CD4-positive, alpha-beta T cell treated with Interleukin-15 for 1 hour (primary cell): ENCODE measurements at places on chromosomes 7 and 10.

DNA sequence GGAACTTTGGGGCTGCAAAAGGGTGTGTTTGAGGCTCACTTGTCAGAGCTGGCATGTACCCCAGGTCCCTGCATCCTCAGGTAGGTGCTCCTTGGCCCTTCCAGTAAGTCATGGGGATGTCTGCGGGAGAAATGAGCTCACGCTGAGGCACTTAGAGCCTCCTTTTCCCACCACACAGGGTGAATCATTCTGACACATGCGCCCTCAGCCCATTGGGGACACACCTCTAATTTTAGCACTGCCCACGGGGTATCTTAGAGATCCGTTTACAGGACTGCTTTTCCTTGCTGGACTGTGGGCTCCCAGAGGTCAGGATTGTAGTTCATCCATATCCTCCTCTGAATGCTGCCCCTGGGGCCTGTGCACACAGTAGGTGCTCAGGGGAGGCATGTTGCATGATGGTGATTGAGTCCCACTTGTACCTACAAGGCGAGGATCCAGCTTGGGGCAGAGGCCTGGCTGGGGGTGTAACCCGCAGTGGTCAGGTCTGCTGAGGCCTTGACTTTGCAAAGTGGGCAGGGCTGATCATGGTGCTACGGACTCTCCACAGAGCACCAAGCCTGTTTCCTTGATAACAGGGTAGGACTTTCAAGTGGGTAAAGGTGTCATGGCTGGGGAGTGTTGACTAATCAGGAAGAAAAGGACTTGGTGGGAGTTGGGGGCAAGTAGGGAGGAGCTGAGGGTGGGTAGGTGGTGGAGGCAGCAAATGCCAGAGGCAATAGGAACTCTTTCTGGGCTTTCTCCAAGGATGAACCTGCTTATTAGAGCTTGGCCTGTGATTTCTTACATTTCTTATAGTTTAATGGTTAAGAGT is 5.8 kb downstream of the TSPAN15 start:
- DNase-seq, result no peak

- DNase-seq, result peak; percentile 45
Observed at GRCh38 chr10:43128958-43129706, 9.1 kb upstream of the CSGALNACT2 start.

GRCh38 chr10:132689721-132690360 is 96.1 kb downstream of the NKX6-2 start:
- peak; percentile 9 for DNase-seq

- DNase-seq, result no peak
Observed at GRCh38 chr7:4800926-4801838, 25.8 kb downstream of the AP5Z1 start.

DNA sequence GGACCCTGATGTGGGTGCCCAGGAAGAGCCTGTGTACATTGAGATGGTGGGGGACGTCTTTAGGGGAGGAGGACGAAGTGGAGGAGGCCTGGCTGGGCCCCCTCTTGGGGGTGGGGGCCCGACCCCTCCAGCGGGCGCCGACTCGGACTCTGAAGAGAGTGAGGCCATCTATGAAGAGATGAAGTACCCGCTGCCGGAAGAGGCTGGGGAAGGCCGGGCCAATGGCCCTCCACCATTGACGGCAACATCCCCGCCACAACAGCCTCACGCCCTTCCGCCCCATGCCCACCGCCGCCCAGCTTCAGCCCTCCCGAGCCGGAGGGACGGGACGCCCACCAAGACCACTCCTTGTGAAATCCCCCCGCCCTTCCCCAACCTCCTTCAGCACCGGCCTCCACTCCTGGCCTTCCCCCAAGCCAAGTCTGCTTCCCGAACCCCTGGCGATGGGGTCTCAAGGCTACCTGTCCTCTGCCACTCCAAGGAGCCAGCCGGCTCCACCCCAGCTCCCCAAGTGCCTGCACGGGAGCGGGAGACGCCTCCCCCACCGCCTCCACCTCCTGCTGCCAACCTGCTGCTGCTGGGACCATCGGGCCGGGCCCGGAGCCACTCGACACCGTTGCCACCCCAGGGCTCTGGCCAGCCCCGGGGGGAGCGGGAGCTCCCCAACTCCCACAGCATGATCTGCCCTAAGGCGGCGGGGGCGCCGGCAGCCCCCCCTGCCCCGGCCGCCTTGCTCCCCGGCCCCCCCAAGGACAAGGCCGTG is 4.8 kb downstream of the NYAP1 start:
- peak; percentile 4 for DNase-seq

- no peak for DNase-seq
Observed at GRCh38 chr7:157488281-157488680, 151.5 kb downstream of the DNAJB6 start.

DNA sequence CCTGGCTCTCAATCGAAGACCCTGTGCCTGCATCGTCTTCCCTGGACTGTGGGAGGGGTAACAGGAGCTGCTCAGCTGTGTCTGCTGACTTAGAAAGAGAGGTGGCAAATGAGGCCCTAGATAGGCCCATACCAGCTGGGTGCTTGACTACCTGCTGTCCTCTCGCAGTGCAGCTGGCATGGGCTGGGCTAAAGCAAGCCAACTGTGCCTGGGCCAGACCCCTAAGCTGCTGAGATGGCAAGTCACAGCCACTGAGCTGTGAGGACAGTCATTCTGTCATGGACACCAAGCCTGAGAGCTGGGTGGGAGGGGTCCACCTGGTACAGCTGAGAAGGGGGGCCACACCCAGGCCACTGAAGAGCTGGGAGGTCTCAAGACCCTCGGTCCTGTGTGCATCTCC is 45.8 kb upstream of the AQP1 start:
- no peak for DNase-seq

DNA sequence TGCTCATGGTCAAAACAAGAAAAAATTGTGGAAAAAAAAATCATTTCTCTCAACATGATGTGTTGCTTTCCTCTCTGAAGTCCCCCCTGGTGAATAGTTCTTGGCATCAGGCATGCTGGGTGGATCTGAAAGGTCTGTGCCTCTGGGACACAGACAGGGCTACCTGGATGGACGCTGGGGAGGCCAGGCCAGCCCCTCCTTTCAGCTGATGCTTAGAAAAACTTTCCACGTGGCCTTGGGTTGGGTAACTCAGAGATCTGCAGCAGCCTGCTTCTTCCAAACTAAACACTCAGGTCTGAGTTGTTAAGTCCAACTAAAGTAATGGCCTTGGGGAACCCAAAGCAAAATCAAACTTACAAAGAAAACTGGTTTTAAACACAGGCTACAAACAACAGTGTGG is 113.0 kb downstream of the CCDC3 start:
- no peak for DNase-seq

- no peak for DNase-seq
Observed at GRCh38 chr10:80344912-80345311, 11.6 kb downstream of the DYDC1 start.

GRCh38 chr7:132520591-132521280 is 55.5 kb downstream of the PLXNA4 start:
- no peak for DNase-seq

GRCh38 chr7:69411466-69411865 is 186.8 kb upstream of the AUTS2 start:
- DNase-seq, result no peak

DNA sequence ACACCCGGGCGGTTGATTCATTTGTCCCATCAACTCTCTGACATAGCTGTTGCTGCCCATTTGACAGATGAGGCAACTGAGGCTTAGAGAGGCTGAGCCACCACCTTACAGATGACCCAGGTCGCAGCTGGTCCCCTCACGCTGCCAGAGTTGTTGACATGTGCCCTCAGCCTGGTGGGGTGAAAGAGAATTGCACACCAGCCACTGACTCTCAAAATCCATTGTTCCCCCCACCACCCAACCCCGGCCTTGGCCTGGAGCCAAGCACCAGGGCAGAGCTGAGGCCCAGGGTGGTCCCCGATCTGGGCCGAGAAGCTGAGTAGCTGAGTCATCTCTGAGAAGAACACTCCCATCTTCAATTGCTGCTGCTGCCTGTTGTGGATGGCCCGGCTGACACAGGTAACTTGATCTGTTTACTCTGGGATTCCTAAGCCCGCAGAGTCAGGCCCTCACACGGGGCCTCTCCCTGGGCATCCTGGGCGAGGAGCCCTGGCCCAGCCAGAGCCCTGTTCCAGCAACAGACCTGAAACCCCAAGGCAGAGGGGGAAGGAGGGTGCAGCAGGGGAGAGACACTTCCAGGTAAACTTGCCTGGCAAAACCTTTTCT is 27.5 kb downstream of the PVRIG start:
- DNase-seq, result no peak

GRCh38 chr7:98802088-98802780 is 67.6 kb downstream of the TMEM130 start:
- peak; percentile 83 for DNase-seq

- DNase-seq, result no peak
Observed at GRCh38 chr10:35225204-35225603, 98.6 kb downstream of the CREM start.

DNA sequence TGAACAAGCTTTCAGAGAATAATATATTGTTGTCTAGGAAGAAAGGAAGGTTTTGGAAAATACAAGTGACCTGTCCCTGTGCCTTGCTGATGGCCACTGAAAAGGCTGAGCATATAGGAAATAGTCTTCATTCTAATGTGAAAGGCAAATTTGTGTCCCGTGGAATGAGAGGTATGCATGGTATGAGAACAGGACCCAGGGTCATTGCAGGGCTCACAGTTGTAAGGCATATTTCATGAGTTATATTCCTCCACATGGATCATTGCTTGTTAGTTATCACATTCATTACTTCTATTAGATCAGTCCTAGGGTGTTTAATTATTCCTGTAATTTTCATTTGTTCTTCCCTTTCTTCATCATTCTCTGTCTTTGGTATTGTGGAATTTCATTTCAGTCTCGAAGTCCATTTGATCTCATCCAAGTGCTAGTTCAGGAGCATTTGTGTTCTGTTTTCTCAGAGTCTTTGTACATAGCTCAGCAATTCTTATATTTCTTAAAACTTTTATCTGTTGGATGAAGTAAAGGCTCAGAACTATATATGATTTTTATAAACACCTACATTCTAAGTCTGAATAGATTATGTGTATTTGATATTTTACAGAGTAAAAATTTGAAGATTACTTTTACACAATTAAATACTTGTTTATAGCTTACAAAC is 39.4 kb upstream of the ARHGAP21 start:
- no peak for DNase-seq

GRCh38 chr10:14381475-14381874 is 50.8 kb upstream of the FRMD4A start:
- DNase-seq, result no peak

DNA sequence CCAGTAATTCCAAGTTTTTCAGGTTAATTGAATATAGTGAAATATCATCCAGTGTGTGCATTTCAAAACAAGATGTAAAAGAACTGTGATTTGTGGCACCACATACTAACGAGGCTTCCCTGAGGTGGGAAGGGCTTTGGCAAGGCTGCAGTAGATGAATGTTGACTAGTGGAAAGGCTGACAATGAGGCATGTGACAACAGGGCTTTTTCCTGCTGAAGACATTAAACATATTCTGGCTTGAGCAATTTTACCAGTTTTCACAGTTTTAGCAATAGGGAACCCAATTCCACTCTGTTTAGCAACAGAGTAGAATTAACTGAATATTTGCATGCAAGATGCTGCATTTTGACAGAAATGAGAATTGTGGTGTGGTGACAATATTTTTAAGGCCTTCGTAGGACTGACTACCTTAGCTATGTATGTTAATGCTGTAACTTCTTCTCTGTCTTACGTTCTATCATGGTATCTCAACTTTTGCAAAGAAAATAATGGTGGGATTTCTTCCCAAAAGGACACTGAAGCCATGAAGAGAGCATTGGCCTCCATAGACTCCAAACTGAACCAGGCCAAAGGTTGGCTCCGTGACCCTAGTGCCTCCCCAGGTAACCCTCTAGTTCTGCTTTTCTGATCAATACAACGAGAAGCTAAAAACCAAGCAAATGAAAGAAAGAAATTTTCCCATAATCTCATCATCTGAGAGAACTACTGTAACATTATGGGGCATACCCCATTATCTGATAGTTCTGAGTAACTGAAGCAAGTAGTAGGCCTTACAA is 68.5 kb downstream of the AP3M1 start:
- DNase-seq, result no peak

DNA sequence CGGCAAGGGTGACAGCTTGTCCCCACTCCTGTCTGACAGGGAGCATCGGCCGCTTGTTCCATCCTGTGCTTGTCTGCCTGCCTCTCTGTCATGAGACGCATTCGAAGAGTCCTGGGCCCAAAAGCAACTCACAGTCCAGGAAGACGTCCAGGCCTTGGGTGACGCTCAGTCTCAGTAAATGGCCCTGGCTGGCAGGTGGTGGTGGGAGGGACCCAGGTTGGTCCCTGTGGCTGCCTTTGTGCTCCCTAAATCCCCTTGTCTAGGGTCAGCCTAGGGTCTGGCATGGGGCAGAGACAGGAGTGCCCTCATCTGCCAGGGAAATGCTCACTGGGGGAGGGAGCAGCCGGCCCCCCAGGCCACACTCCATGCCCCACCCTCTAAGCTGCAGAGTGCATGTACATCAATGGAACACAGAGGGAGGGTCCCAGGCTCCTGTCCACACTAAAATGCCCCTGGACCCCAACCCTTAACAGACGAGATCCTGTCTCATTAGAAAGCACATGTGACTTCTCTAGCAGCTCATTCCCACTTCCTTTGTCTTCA is 295.2 kb upstream of the ZNF32 start:
- DNase-seq, result no peak

GRCh38 chr7:156492170-156492569 is 148.4 kb upstream of the RNF32 start:
- no peak for DNase-seq

GRCh38 chr7:48634116-48634632 is 290.2 kb upstream of the CDC14C start:
- DNase-seq, result no peak

GRCh38 chr10:118926072-118926417 is 103.5 kb upstream of the NANOS1 start:
- DNase-seq, result no peak

GRCh38 chr10:59626523-59626869 is 83.2 kb downstream of the SLC16A9 start:
- DNase-seq, result no peak

DNA sequence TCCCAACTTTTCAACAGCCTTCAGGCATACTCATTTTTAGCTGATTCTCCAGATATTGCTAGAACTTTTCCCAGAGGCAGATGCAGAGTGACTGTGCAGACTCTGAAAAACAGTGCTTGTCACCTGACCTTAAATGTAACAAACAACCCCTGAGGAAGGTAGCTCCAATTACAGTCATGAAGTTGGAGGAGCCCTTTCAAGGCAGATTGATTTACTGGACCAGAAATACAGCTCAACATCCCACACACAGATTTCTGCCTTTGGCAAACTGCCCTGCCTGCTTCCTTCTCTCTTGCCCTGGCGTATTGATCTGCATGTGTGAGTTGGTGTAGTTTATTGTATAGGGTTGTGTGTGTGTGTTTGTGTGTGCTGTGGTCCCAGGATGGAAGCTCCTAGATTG is 38.5 kb downstream of the PYROXD2 start:
- DNase-seq, result no peak

DNA sequence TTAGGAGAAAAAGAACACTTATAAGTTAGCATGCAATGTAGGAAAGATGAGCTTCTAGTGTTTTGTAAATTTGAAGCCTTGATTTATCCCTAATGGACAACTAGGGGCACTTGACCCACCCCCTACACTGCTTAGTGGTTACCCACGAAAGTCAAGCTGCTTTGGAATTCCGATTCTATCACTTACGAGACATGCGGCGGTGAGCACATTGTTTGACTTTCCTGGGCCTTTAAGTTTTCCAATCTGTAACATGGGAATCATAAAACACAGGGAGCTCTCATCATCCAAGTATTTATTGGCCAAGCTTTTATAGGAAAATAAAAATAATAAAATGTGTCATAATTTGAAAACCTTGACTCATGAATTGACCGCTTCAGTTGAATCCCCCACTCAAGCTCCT is 78.7 kb upstream of the PDK4 start:
- DNase-seq, result no peak

GRCh38 chr10:129888784-129889616 is 75.1 kb downstream of the EBF3 start:
- no peak for DNase-seq

- no peak for DNase-seq
Observed at GRCh38 chr7:12458520-12459131, 55.0 kb upstream of the VWDE start.
